Stimulated activated CD8-positive, alpha-beta memory T cell treated with anti-CD3 and anti-CD28 coated beads, Interleukin-2, amount 100 ng/mL, for 1 hour (primary cell): ENCODE measurements at places on chromosomes 7 and 10.

DNA sequence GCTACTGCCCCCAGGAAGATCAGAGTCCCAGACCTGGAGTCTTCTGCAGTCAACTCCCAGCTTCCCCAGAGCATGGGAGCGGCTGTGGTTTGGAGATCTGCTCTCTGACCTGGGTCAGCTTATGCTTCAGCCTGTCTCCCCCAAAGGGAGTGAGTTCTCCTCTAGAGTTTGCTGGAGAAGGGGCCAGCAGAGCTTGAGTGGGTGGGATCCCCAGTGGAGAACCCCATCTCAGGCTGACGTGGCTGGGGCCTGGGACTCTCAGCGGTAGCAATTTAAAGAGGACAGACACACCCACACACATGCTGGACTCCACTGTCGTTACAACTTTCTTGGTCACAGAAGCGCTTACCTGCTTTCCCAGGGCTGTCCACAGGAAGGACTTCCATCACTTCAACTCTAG is 6.3 kb downstream of the UNC5B start:
- no peak for DNase-seq

GRCh38 chr7:22287412-22287811 is 69.5 kb downstream of the RAPGEF5 start:
- DNase-seq: no peak

DNA sequence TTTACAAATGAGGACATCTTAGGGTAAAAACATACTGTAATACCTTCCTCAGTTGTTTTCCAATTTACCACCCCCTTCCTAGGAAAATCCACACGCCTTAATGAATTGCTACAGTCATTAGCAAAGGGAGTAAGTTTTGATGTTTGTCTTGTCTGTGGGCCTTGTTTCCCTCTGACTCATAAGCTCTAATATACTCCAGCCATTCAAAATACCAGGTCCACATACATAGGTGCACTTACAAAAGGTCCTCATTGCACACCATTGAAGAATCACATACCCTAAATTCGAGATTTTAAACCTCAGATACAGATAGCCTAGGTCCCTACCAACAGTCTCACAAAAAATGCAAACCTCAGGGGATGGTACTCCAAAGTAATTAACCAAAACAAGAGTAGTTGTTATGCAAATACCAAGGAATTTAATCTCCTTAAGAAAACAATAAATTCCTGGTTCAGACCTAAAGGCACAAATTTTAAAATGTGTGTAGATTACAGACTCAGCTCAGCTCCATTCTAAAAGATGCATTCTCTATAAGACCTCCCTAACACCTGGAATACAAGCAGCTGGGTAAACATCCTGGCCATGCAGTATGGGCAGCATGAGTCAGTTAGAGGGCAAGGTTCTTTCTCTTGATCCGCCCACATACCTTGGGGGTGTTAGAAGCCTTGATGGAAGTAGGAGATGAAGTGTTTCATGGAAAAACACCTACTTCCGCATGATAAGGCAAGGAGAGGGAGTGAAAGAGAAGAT is 3.0 kb upstream of the LIPK start:
- no peak for DNase-seq

GRCh38 chr10:8633909-8634308 is 579.4 kb downstream of the GATA3 start:
- no peak for DNase-seq

DNA sequence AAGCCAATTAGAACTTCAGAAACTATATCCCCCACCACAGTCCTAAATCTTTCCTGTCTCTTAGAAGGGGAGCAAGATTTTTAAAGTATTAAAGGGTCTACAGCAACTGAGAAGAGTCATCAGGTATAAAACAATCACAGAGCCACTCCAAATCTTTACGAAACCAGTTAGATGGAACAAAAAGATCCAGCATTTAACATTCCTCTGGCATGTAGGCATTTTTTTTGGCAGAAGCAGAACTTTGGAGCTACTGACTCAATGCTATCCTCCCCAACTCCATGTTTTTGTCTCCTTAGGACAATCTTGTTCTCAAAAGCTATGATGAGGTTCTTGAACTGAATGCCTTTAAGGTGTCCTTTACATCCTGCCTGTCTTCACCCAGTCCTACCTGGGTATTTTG is 333.3 kb downstream of the PRPF18 start:
- no peak for DNase-seq

- no peak for DNase-seq
Measured at GRCh38 chr10:112374724-112375541, 1.0 kb downstream of the ACSL5 start.

- DNase-seq: no peak
Measured at GRCh38 chr10:44125879-44126278, 259.0 kb downstream of the CXCL12 start.

DNA sequence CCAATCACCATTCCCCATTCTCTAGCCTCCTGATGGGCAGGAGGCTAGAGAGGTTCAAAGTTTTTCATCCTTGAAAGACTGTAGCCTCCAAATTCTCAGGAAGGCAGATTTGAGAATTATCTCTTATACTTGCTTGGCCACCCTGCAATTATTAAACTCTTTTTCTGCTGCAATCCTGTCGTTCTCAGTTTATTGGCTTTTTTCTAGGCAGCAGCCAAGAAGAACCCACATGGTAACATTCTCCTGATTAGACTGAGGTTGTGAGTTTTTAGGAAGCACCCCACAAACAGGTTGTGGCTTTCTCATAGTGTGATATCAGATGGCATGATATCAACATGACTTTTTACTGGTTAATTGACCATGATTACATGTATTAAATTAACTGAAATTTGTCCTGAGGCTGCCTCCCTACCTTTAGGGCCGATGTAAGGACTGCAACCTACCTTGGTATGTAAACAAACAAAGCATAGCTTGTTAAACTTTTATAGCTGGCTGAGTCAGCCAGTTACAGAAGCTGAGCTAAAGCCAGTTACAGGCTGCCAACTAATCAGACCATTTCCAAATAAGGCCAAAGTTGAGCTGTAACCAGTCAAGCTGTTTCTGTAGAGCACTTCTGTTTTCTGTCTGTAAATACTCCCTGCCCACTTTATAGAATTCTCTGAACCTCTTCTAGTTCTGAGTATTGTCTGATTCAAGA is 3.2 kb upstream of the ZNF248 start:
- DNase-seq: no peak

GRCh38 chr10:97640868-97641811 is 669 bp downstream of the PI4K2A start:
- no peak for DNase-seq

GRCh38 chr7:158924956-158925355 is 68.6 kb downstream of the DYNC2I1 start:
- DNase-seq: no peak

DNA sequence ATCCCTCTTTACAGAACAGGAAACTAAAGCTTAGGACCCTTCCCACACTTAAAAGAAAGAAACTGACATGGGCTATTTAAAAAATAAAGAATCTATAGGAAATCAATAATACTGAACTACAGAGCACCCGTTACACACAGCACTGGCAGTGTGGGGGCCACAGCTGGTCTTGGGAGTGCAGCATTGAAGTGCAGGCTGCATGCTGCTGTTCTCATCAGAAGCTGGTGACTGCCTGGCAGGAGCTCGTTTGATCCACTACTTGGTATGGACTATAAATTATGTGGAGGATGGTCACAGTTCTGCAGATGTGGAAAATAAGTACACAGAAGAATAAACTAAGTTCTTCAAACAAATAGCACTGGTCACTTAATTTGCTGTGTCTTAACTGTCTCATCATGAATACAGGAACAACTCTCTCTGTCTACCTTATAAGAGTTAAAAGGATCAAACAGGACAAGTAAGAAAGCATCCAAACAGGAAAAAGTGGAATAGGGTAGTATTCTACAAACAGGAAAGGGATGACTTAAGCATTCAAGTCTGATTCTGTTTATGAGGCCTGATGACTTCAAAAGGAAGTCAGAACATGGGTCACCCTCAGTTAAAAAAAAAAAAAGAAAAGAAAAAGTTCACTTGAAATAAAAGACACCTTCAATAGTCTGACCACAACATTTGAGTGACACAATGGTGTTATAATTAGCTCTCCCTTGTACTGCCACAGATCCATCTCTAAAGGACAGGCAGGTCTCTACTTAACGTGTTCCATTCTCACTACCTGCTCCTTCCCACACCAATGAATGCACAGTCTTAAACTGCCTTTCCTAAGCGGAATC is 21.0 kb downstream of the DOCK4 start:
- no peak for DNase-seq

GRCh38 chr7:81175275-81175940 is 256.6 kb upstream of the SEMA3C start:
- no peak for DNase-seq

DNA sequence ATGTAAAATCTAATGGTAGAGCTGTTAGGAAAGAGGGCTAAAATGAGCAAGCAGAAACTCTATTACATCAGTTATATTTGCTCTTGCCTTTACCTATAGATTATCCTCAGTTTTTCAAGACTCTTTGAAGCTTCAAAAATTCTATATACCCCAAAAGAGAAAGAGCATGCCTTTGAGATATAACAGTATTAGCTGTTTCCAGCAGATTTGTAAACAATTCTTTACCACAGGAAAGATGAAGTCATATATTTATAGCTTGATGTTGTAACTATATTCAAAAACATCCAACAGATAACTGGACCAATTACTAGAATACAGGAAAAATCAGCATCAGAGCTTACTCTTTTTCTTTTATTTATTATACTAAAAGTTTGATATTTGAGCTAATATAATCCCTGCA is 416.2 kb upstream of the TPK1 start:
- DNase-seq: no peak

DNA sequence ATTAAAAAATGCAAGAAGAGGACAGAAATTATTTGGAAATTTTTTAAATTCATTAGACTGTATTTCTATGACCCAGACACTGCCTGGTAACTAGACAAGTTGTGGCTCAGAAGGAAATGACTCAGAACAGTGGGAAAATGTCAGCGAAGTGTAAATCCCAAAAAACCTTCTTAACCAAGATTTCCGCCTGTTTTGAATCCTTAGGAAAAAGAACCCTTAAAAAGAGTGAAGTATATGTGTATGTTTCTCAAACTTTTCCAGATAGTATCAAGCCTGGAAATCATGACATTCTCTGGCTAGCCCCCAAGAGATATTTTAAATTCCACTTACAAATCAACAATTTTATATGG is 42.7 kb upstream of the PLXNA4 start:
- DNase-seq: no peak

DNA sequence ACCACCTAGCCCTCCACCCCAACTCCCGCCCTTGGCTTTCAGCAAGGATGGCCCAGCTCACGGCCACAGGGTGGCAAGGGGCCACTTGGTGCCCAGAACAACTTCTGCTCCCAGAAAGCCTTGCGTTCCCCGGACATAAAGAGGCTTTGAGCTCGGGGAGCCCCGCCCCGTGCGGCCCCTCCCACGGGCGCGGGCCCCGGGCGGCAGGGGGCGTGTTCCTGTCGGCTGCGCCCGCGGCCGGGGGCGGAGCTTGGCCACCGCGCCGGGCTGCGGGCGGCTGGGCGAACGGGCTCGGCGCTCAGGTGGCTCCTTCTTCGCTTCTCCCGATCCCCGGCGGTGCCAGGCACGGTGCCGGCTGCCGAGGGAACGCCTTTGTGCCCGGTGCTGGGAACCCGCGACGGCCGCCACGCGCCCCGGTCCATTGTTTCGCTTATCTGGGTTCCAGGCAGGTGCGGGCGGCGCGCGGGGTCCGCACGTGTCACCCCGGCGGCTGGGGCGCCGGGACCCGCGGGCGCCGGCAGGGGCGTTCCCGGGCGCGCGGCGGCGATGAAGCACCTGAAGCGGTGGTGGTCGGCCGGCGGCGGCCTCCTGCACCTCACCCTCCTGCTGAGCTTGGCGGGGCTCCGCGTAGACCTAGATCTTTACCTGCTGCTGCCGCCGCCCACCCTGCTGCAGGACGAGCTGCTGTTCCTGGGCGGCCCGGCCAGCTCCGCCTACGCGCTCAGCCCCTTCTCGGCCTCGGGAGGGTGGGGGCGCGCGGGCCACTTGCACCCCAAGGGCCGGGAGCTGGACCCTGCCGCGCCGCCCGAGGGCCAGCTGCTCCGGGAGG is at the start of gene NFE2L3:
NFE2L3 (plus strand) TSS at position 246 of the 829 bp plus-strand sequence; CDS start at position 547, 301 bp downstream.
- DNase-seq: peak; percentile 68

- DNase-seq: no peak
Measured at GRCh38 chr7:118590107-118590506, 365.6 kb downstream of the ANKRD7 start.

DNA sequence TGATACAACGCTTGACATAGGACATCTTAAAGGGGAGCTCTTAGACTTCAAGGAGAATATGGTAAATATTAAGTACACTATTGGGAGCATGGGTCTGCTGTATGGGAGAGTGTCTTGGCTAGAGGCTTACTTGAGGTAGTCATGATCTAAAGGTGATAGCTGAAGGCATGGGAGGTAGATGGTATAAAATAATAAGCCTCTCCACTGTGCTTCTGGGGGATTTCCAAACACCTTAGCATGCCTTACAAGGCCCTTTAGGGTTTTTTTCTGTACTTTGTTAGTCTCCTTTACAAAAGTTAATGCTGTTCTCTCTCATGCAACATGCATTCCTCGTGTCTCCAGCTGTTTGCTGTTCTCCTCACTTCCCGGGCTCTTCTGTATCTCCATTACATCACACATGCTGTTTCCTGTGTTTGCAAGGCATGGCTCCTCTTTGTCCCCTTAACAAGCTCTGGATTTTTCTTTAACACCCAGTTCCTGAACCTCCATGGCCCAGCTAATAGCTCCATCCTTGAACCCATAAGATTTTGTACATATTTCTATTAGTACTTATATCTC is 449.7 kb downstream of the AUTS2 start:
- no peak for DNase-seq

- no peak for DNase-seq
Measured at GRCh38 chr7:26857506-26858240, 6.7 kb downstream of the SKAP2 start.

DNA sequence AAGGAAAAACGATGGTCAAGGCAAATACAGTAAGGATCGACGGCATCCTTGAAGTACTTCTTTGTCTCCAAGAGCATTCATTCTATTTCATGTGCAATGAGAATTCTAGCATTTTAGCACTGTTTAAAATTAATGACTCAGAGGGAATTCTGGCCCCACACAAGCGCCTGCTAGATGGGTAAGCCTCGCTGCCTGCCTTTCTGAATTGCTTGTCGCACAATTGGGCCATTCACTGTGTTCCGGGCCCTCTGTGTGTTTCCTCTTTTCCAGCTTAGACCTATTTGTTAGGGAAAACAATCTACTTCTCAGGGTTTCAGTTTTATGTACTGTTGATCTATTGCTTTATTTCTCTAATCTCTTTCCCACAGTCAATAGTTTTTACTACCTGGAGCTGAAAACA is 204.7 kb upstream of the ZNF32 start:
- DNase-seq: no peak

DNA sequence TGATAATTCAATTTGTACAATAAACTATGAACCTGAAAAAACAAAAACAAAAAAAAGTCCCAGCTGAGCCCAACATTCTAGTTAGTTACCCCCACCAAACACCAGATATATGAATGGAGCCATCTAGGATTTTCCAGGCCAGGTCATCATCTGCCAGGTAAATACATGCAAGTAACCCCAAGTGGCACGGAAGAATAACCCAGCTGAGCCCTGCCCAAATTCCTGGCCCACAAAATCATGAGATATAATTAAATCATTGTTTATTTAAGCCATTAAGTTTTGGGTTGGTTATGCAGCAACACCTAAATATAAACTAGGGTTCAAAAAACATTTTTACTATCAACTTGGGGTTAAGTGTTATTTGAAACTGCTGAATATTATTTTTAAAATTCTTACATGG is 19.0 kb downstream of the PARD3 start:
- DNase-seq: no peak

- no peak for DNase-seq
Measured at GRCh38 chr10:78433766-78434535, 400.3 kb downstream of the RPS24 start.

GRCh38 chr7:33882040-33882837 is 23.1 kb upstream of the BMPER start:
- DNase-seq: no peak
